ENCODE measurements at places on chromosomes 11 and 22.

- peak; percentile 47 for DNase-seq
Observed at GRCh38 chr11:76807206-76807875, 24.2 kb downstream of the TSKU start.

DNA sequence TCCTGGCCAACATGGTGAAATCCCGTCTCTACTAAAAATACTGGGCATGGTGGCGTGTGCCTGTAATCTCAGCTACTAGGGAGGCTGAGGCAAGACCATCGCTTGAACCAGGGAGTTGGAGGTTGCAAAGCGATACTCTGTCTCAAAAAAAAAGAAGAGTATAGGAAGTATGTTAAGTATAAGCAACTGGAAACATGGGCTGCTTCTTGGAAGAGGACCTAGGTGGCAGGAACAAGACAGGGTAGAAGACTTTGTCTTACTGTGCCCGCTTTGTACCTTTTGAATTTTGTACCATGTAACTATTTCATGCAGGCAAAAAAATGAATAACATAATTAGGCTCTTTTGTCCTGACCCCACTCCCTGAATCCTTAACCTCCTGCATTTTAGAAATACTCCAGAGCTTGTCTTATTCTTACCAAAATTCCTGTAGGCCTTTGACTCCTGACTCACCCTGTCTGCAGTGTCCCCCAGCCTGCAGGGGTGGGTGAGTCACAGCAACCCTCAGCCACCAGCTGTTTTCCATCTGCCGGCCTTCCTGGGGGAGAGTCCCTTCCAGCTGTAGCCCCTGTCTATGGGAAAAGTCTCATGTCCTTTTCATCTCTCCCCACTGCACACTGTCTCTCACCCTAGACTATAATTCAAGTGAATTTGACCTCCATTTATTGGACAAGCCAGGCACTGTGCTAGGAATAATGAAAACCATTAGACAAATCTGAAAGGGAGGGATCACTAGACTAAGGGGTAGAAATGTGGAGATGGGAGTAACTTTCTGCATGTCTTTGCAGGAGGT lies 41.8 kb downstream of the TXN2 start:
- DNase-seq, result no peak

- DNase-seq, result no peak
Observed at GRCh38 chr11:125284245-125284850, 119.8 kb downstream of the PKNOX2 start.

DNA sequence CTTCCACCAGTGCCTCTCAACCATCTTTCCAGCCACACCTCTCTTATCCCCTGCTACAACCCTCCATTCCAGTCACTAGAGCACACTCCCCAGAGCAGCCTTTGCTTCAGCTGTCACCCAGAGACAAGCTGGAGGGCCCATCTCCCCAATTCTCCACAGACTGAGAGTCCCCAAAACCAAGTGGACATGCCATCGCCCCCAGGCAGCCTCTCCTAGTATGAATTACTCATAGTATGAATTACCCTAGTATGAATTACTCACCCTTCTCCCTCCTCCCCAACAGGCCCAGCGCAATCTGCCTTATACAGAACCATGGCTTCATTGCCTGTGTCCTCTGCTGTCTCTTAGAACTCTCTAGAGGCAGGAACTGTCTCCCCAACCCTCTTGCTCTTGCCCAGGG lies 24.8 kb downstream of the MYH9 start:
- peak; percentile 56 for DNase-seq

GRCh38 chr11:14672635-14673034 lies 29.0 kb downstream of the PDE3B start:
- DNase-seq, result no peak

GRCh38 chr11:12882670-12883069 lies 126.4 kb upstream of the RASSF10 start:
- DNase-seq, result no peak

DNA sequence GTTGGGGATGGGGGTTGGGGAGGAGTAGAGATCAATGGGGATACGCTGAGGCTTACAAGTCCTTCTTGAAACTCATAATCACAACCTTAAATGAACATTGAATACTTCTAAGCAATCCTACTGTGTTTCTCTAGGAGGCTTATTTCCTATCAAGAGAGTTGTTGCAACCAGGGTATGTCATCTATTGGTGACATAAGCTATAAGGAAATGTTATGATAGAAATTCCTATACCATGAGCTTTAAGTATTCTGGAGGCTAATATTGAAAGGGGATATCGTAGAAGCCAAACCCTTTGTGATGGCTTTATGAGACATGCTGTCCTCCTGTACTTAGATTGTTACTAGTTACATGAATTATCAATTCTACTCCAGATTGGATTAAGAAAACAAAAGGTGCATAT lies 72.9 kb downstream of the DKK3 start:
- no peak for DNase-seq
